ENCODE measurements at places on chromosomes 6 and 20.

GRCh38 chr6:73508776-73509175, 12.1 kb downstream of the EEF1A1 start:
- DNase-seq = no peak

- no peak for DNase-seq
These were observed 5.5 kb downstream of the EMILIN3 start for GRCh38 chr20:41360831-41361756.

DNA sequence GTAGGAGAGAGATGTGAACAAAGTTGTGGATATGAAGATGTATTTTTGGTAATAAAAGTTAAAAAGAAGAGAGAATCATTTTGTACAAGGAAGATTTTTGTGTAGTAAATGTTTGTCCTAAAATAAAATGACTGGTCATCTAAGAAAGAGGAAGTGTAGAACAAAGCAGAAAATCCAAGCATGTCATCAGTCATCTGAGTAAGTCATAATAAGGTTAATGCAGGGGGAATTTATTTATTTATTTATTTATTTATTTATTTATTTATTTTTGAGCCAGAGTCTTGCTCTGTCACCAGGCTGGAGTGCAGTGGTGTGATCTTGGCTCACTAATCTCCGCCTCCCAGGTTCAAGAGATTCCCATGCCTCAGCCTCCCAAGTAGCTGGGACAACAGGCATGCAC, 15.7 kb upstream of the CGA start:
- DNase-seq = no peak

DNA sequence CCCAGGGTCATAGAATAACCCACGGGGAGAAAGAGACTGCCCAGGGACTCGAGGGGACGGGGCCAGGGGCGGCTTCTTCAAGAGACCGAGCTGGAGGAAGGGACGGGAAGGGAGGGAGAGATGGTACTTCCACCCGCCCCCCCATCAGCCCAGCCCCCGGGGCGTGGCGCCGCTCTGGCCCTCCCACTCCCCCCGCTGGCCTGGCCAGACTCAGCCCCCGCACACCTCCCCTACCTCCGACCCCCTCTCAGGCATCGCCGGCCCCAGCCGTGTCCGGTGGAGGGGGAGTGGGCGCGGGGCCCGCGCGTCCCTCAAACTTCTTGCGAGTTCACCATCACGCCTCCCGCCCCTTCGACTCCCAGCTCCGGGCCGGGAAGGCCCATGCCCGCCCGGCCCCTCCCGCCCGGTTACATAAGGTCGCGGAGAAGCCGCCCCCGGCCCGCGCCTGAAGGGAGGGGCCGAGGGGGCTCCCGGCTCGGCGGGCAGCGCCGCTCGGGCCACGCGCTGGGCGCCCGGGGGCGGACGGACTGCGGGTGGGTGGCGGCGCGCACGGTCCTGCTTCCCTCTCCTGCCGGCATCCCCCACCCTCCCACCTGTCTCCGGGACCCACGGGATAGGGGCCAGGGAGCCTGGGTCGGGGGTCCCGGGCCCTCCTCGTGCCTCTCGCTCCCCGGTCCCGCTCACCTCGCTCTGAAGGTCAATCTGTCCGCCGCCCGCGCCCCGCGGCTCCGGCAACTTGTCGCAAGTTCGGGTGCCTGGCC, 562 bp downstream of the TFEB start:
- peak; percentile 31 for DNase-seq

DNA sequence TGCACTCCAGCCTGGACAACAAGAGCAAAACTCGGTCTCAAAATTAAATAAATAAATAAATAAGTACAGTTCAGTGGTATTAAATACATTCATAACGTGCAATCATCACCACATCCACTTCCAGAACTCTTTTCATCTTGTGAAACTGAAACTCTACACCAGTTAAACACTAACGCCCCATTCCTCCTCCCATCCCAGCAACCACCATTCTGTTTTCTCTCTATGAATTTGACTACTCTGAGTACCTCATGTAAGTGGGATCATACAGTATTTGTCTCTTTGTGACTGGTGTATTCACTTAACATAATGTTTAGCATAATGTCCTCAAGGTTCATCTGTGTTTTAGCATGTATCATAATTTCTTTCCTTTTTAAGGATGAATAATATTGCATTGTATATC, 29.1 kb upstream of the SCML4 start:
- DNase-seq = no peak

DNA sequence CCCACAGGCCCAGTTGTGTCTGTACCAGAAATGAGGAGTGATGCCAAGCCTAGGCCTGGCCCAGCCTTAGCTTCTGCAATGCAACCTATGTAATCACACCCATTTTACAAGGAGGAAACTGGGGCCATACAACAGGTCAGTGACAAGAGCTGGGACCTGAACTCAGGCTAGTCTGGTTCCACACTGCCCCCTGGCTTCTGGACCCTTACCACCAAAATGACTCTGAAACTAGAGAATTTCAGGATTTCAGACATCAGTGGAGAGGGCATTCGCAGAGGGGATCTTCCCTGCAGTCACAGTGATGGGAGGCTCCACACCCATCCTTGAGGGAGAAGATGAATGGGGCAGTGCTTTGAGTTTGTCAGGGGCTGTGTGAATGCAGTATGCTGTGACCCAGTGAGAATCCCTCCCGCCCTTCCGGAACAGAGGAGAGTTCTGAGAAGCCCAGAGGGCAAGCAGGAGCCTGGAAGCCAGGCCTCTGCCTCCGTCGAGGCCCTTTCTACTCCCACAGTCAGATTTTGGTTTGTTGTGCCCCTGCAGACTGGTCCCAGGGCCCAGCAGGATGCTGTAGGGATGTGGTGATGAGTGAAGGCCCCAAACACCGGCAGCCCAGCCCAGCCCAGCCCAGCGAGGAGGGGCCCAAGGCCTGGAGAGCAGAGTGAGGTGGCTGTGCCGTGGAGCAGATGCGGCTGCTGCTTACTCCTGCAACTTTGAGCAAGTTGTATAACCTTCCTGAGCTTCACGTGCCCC, 48.1 kb upstream of the MYL9 start:
- DNase-seq = no peak

DNA sequence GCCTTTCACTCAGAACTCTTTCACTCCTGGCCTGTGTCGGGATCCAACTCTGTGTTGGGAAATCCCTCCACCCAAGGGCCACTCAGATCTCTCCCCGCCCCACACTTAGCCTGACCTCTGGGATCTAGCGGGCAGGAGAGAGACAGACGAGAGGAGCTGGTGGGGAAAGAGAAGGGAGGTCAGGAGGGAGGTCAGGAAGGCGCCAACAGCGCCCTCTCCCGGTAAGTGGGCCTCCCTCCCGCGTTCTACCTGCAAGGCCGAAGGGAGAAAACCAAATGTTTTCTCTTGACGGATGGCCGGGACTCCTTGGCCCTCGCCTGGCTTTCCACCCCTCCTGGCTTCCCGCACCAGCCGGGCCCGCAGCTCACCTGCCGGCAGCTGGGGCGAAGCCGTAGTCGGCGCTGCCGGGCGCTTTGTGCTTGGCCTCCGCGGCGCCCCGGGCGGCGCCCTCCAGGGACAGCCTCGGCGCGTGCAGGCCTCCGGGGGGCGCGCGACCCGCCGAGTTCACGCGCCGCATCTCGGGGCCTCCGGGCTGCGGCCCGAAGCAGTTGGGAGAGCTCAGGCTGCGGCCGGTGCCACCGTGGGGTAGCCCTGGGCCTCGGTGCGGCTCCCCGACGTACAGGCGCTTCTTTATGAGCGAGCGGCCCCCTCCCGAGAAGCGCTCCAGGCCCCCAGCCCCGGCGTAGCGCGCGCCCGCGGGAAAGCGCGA, 38.2 kb downstream of the C6orf132 start:
- no peak for DNase-seq

DNA sequence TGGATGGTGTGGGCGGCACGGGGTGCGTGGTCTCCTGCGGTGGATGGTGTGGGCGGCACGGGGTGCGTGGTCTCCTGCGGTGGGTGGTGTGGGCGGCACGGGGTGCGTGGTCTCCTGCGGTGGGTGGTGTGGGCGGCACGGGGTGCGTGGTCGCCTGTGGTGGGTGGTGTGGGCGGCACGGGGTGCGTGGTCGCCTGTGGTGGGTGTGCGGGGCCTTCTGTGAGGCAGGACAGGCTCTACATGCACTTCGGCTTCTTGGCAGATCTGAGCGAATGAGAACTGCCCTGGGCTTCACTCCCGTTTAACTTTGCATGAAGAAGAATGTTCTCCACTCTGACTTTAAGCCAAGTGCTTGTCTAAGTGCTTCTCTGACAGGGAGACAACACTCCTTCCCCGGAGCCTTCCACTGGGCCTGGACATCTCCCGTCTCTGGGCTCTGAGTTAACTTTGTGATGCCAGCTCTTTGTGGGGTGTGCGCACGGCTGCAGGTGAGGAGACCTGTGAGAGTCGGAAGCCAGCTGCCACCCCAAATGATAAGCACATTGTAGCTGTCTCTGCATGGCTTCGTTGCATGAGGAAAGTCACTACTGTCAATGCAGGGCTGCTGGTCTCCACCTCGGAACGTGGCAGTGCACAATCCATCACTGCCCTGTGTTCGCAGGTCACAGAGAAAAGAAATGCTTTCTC, 244.8 kb downstream of the DLL1 start:
- DNase-seq = no peak

GRCh38 chr6:2947445-2947844, 23.9 kb downstream of the SERPINB6 start:
- no peak for DNase-seq

DNA sequence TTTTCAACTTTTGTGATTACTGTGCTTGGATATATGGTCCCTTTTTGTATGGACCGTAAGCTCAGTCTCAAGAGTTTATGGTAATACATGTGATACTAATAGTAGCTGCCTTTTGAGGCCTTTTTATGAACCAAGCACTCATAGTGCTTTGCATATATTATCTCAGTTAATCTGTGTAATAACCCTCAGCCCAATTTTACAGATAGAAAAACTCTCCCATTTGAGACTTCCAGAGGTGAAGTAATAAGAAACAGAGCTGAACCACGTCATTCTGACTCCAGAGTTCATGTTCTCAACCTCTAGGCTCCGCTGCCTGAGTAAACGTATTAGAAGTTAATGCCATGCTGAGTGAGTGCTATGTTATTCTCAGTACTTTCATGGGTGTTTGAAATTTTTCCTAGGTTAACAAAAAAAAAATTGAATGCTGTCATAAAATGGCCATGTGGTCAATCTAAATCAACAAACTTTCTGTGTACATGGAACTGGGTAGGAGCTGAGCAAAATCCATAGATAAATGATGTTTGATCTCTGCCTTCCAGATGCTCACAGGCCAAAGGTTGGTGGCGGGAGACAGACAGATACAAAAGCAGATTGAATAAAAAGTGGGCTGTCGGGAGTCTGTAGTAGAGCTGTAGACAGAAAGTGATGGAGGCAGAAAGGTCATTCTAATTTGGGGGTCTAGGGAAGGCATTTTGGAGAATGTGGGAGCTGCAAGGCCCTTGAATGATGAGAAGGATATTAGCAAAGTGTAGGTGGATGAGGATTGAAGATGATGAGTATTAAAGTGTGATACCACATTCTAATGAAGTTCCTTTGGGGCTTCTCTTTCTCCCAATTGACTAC, 22.6 kb upstream of the ELOVL2 start:
- DNase-seq = no peak

DNA sequence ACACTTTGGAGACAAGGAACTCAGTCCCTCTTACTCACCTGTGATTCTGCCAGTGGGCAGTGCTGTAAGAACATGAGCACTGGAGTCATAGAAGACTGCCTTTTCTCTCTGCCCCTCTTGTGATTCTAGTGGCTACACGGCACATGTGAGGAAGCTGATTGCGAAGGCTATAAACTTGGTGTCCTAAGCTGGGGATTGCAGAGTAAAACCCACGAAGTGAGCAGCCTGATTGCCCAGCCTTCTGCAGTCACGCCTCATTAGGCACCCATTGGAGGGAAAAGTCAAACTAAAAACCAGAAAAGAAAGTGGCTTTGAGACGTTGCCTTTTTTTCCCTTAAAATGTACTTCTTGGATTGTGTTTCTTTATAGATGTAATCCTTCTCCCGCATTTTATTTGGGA, 748.4 kb upstream of the CHD6 start:
- DNase-seq = no peak

- peak; percentile 69 for DNase-seq
These were observed 77.2 kb downstream of the BACH2 start for GRCh38 chr6:90219209-90219985.

- DNase-seq = peak; percentile 3
These were observed 152.0 kb downstream of the TSHZ2 start for GRCh38 chr20:53124075-53124551.

- DNase-seq = no peak
These were observed 8.4 kb downstream of the ADRM1 start for GRCh38 chr20:62311150-62311549.

DNA sequence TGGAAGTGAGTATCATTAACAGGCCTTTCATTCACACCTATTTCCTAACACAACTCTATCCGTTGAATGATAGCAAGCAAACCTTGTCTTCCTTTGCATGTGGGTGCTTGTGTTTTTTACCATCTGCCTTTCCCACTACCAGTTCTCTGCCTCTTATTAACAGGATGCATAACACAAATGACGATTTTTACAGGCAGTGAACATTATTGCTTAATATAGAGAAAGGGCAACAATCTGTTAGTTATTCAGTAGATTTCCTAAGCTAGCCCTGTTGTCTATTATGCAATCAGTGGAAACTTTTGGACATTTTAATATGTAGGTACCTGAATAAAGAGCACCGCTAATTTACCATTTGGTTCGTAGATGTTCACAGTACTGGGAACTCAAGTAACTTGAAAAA, 348.8 kb upstream of the PLCB4 start:
- peak; percentile 9 for DNase-seq

GRCh38 chr6:121678245-121678644, 242.8 kb downstream of the GJA1 start:
- DNase-seq = no peak

DNA sequence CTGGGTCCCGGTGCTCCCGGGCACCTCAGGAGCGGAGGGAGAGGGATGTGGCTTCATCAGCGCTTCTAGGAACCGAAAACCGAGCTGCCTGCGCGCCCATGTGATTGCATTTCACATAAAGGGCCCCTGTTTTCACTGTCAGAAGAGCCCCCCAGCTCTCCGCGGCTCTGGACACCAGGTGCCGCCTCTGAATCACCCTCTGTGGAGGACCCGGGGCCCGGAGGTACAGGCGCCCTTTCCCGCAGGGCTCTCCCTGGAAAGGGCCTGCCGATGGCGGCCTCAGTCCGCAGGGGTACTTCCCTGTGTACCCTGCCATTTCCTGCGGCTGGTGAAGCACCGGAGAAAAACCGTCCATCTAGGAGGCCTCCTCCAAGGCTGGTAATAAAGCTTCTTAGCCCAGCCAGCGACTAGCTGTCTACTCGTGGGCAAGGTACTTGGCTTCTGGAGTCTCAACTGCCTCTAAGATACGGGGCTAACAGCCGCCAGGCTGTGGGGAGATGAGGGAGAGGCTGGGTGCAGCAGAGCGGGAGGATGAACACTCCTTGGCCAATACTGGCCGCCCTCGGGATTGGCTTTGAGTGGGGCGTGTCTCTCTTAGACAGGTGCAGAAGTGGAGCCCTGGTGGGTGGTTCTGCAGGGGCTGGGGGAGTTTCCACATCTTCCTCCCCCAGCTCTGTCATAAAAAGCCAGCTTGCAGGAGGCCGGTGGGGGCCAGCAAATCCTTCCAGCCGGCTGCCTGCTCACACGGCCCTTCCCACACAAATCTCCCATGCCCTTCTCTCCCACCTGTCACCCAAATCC, 1.6 kb downstream of the PPP1R16B start:
- DNase-seq = no peak

DNA sequence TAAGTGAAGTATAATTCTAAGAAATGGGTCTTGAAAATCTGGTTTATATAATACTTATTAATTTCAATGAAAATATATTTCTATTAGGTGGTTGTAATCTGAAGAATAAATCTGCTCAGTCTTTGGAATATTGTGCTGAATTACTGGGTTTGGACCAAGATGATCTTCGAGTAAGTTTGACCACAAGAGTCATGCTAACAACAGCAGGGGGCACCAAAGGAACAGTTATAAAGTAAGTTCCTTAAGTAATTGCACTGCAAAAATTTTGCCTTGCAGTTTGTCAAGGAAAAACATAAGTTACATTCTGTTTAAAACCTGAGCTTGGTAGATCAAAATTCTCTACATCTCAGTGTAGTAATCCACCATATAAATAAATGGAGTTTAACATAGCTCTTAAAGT, 106.0 kb downstream of the MYO6 start:
- DNase-seq = no peak

Data from DMS153 (cell line).